Cardiac muscle cell (in vitro differentiated cells and primary cell): ENCODE measurements at places on chromosomes 13 and 19. TPM values are rescaled to one million over a fixed set of nuclear protein-coding genes. Genes with fewer than 3 reads are reported as not detected.

The ZSCAN18 gene
- 127 and 191 TPM in 2 replicates for polyA plus RNA-seq

The PRSS57 gene
- 0.22 TPM in 1 of 2 replicates, not detected in the other for polyA plus RNA-seq

The ANKLE1 gene
- polyA plus RNA-seq = 1.1 and 3.3 TPM in 2 replicates

The MYH14 gene
- polyA plus RNA-seq = 0.32 and 3.0 TPM in 2 replicates

The PRDX2 gene
- polyA plus RNA-seq = 1,469 and 1,719 TPM in 2 replicates

The ATP4A gene
- polyA plus RNA-seq = 0.10 TPM in 1 of 2 replicates, not detected in the other

The ZNF177 gene
- 3.6 and 3.7 TPM in 2 replicates for polyA plus RNA-seq

The MAMSTR gene
- polyA plus RNA-seq = 6.1 and 6.3 TPM in 2 replicates

The KIR3DL2 gene
- polyA plus RNA-seq = not detected in 2 replicates

The KASH5 gene
- polyA plus RNA-seq = 1.2 TPM in 1 of 2 replicates, not detected in the other

The ERICH4 gene
- not detected in 2 replicates for polyA plus RNA-seq

The PALM gene
- 23.0 and 33.0 TPM in 2 replicates for polyA plus RNA-seq

The ZNF878 gene
- polyA plus RNA-seq = 1.0 TPM in 1 of 2 replicates, not detected in the other

The WDR87 gene
- polyA plus RNA-seq = 0.17 TPM in 1 of 2 replicates, not detected in the other

The SHANK1 gene
- 0.71 and 2.0 TPM in 2 replicates for polyA plus RNA-seq

The ZNF66 gene
- 2.2 and 5.7 TPM in 2 replicates for polyA plus RNA-seq

The CLDND2 gene
- polyA plus RNA-seq = 16.5 and 22.3 TPM in 2 replicates

The PSPN gene
- 2.7 and 3.0 TPM in 2 replicates for polyA plus RNA-seq

The CNMD gene
- 0.16 and 0.24 TPM in 2 replicates for polyA plus RNA-seq

The ZNF556 gene
- 0.09 TPM in 1 of 2 replicates, not detected in the other for polyA plus RNA-seq

The OLFM2 gene
- polyA plus RNA-seq = 27.1 and 40.3 TPM in 2 replicates

The TLE6 gene
- polyA plus RNA-seq = 42.8 and 45.8 TPM in 2 replicates

The CYSLTR2 gene
- polyA plus RNA-seq = 0.48 TPM in 1 of 2 replicates, not detected in the other

The ACP7 gene
- not detected in 2 replicates for polyA plus RNA-seq

The MEF2B gene
- polyA plus RNA-seq = 1.2 and 1.7 TPM in 2 replicates

The C3 gene
- polyA plus RNA-seq = 1.6 TPM in 1 of 2 replicates, not detected in the other

The ZNF888 gene
- 1.1 and 2.0 TPM in 2 replicates for polyA plus RNA-seq

The EPS8L1 gene
- polyA plus RNA-seq = 1.1 and 1.2 TPM in 2 replicates

The POLR2I gene
- polyA plus RNA-seq = 224 and 229 TPM in 2 replicates

The NCCRP1 gene
- 10.0 and 17.5 TPM in 2 replicates for polyA plus RNA-seq

The CLEC17A gene
- polyA plus RNA-seq = not detected in 2 replicates

The PCDH20 gene
- 6.5 and 8.6 TPM in 2 replicates for polyA plus RNA-seq

The CGB5 gene
- polyA plus RNA-seq = not detected in 2 replicates

The PSG6 gene
- polyA plus RNA-seq = not detected in 2 replicates

The ZNF208 gene
- polyA plus RNA-seq = not detected in 2 replicates

The FAM83E gene
- polyA plus RNA-seq = not detected in 2 replicates

The TNNI3 gene
- 49.8 and 85.5 TPM in 2 replicates for polyA plus RNA-seq

The CAB39L gene
- 22.3 and 25.9 TPM in 2 replicates for polyA plus RNA-seq

The COX6B1 gene
- polyA plus RNA-seq = 1,159 and 1,609 TPM in 2 replicates

The MISP gene
- not detected in 2 replicates for polyA plus RNA-seq

The SLC15A1 gene
- not detected in 2 replicates for polyA plus RNA-seq

The KIR2DL4 gene
- not detected in 2 replicates for polyA plus RNA-seq

The TBXA2R gene
- polyA plus RNA-seq = 0.40 and 1.0 TPM in 2 replicates

The TMEM255B gene
- polyA plus RNA-seq = 0.17 and 0.97 TPM in 2 replicates

The ZNF728 gene
- polyA plus RNA-seq = not detected in 2 replicates

The SRRM5 gene
- 0.50 TPM in 1 of 2 replicates, not detected in the other for polyA plus RNA-seq

The FGF21 gene
- not detected in 2 replicates for polyA plus RNA-seq

The BEST2 gene
- polyA plus RNA-seq = not detected in 2 replicates

The SHISA7 gene
- polyA plus RNA-seq = not detected in 2 replicates

The NXNL1 gene
- 0.16 TPM in 1 of 2 replicates, not detected in the other for polyA plus RNA-seq

The ATP4B gene
- 0.29 TPM in 1 of 2 replicates, not detected in the other for polyA plus RNA-seq

The PPP1R13L gene
- 39.5 and 54.1 TPM in 2 replicates for polyA plus RNA-seq

The KHSRP gene
- 262 and 350 TPM in 2 replicates for polyA plus RNA-seq

The CYP4F2 gene
- polyA plus RNA-seq = not detected in 2 replicates

The RDH8 gene
- not detected in 2 replicates for polyA plus RNA-seq

The GPC6 gene
- 13.3 and 14.4 TPM in 2 replicates for polyA plus RNA-seq

The PSG3 gene
- not detected in 2 replicates for polyA plus RNA-seq
